ENCODE measurements at places on chromosomes 16 and 17.
A peak's percentile ranks its signal among the peaks of the same experiment; 100 is the strongest.

DNA sequence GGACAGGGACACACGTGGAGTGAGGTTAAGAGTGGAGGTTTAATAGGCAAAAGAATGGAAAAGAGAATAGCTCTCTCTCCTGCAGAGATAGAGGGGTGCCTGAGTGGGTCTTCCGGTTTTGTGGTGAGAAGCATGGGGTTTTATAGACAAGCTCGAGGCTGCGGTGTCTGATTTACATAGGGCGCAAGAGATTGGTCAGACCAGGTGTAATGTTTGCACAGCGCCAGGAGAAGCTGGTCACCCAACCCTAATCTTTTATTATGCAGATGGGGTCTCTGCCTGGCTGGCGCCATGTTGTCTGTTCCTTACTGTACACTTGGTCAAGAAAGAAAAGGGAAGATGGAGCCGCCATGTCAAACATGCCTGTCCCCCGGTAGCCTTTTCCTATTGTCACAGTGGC, 44.5 kb upstream of the MLYCD start:
- no peak for DNase-seq

- DNase-seq = no peak
These were observed 262.4 kb upstream of the PSMD7 start for GRCh38 chr16:74034200-74034599.

- DNase-seq = no peak
These were observed 16.9 kb upstream of the CYTH1 start for GRCh38 chr17:78798695-78799559.

GRCh38 chr17:76968707-76969597, 100.7 kb downstream of the MGAT5B start:
- peak; percentile 80 for DNase-seq

DNA sequence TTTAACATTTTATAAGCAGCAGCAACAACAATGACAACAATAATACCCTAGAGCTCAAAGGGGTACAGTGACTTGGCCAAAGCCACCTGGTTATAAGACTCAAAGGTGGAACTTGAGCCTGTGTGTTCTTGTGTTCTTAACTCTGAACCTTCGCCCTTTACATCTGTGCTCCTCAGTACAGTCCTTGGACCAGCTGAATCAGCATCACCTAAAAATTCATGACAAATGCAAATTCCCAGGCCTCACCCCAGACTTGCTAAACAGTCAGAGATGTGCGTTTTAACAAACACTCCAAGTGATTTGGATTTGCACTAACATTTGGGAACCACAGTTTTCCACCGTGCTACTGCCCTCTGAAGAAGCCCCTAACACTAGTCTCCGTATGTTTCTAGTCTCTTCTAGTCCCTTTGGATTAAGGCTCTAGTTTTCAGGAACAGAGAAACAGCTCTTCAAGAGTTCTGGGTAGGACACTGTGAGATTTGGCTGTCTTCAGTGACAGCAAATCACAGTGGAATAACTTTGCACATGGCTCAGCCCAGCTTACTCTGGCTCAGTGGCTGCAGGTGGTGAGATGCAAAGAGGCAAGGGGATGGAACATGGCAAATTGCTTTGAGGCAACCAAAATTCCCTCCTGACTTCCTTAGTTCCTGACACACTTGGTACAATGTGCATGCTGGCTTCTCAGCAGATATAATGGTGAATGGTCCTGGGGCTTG, 151.0 kb upstream of the CDH11 start:
- no peak for DNase-seq

DNA sequence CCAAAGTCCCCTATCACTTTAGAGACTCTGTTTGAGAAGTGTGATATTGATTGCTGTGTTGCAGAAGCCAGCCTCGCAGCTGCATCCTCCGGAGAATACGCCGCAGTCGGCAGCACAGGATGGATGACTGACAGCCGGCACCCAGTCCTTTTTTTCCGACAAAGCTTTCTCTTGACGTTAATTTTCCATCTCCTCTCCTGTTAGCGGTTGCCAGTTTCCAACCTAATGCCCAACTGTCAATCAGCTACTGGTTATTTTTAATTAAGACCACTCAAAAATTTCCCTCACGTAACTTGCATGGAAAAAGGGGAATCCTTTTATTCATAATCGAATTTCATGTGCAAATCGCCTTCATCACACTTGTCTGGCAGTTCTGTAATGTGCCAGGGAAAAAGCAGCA, 953.9 kb downstream of the CDH11 start:
- DNase-seq = no peak

- DNase-seq = no peak
These were observed 57.8 kb upstream of the CIBAR2 start for GRCh38 chr16:85170066-85170491.

GRCh38 chr17:4884489-4884888, 14.8 kb upstream of the C17orf107 start:
- DNase-seq = no peak

- DNase-seq = no peak
These were observed 8.2 kb downstream of the UBE2O start for GRCh38 chr17:76444518-76445311.

DNA sequence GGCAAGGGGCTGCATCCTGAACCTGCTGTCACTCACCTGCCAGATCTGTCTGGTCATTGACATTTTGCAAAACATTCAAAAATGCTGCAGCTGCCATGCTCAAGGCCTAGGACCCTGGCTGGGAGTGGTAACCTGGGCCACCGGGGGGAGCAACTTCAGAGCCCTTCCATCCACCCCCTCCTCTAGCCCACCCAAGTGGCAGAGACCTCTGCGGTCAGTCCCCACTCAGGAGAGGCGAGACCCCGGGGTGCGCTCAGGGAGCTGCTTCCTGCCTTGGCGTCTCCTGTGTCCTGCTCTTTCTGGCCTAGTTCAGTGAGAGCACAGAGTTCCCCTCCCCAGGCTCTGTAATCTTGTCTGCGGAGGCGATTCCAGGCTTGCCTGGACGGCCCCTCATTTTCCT, 108.8 kb downstream of the CCDC182 start:
- no peak for DNase-seq

DNA sequence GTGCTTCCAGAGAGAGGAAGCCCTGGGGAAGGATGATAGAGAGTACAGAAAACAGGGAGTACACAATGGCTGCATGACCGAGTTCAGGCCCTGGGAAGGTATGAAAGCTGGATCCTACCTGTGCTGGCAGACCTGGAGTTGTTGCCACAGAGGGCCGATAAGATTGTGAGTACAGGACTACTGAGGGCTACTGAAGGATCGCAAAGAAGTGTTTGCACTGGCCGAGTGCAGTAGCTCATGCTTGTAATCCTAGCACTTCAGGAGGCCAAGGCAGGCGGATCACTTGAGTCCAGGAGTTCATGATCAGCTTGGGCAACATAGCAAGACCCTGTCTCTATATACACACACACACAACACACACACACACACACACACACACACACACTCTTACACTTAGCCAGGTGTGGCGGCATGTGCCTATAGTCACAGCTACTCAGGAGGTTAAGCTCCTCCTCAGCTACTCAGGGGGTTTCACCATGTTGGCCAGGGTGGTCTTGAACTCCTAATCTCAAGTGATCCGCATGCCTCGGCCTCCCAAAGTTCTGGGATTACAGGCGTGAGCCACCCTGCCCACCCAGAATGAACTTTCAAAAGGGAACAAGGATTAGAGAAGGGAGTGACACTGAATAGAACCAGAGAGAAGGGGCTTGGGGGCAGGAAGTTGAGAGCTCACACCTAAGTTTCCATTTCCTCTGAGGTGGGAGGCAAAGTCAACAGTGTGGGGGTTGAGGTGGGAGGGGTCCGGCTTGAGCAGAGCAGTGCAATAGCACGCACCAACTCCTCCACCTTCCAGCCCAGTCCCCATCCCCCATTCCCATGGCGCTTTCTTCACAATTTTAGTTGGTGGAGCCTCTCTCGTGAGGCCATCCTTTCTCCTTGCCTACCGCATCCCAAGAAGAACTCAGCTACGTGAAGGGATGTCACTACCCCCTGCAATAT, 7.5 kb downstream of the SCIMP start:
- DNase-seq = no peak

DNA sequence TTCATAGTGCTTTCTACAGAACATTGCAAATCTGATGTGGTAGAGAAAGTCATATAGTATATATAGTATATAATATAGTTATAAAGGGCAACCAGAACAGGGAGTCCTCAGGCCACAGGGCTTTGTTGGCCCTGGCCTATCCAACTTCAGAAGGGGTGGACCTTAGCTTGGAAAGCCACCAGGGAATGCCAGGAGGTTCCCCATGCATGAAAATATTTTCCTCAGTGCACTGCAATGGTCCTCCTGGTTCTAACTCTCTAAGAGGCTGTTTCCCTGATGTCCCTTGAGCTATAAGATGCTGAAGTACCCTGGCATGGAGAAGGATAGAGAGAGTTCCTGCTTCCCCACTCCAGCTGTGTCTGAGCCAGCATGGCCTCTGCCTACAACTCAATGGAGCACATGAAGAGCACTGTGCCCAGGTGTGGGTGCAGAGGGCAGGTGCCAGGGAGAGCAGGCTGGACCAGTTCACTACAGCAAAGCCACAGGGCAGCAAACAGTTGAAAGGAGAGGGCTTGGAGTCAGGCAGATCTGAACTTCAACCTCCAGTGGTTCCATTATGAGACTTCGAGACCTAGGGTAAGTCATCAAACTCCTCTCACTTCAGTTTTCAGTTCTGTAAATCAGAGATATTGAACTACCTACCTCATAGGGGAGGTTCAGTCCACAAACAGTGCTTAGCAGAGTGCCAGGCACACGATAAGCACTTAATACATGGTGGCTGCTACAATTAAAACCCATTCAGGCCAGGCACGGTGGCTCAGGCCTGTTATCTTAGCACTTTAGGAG, 183.1 kb downstream of the SALL1 start:
- no peak for DNase-seq

DNA sequence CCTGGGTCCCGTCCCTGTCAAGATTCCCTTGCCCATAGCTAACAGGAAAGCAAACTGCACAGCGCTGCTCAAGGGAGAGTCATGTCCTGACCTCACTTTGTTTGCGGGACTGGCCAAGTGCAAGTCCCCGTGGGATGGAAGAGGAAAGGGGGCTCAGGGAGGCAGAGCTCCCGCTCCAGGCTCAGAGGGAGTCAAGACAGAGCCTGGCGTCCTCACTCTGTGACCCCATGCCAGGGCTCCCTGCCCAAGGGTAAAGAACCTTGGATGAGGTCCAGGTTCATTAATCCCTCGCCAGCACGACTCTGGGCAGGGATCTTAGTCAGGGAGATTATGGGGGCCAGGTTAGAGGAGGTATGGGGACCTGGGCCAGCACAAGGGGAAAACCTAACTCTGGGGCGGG, 51.5 kb upstream of the CBX4 start:
- DNase-seq = no peak

GRCh38 chr17:17055286-17056155, 13.3 kb downstream of the MPRIP start:
- no peak for DNase-seq

DNA sequence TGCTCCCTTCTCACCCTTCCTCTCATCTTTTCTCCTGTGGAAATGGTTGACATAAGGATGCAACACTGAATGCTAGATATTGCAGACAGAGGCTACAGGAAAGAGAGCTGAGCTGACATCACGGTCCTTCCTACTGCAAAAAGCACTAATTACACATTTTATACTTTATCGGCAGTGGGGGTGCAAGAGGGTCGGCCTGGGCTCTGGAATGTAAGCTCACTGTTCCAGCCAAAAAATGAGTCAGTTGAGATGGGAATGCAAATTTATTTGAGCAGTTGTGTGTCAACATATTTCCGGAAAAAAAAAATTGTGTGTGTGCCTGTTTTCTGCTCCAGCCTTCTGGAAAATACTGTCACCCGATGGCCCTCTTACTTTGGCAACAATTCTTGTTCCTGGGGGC, 14.1 kb upstream of the MRTFB start:
- no peak for DNase-seq

DNA sequence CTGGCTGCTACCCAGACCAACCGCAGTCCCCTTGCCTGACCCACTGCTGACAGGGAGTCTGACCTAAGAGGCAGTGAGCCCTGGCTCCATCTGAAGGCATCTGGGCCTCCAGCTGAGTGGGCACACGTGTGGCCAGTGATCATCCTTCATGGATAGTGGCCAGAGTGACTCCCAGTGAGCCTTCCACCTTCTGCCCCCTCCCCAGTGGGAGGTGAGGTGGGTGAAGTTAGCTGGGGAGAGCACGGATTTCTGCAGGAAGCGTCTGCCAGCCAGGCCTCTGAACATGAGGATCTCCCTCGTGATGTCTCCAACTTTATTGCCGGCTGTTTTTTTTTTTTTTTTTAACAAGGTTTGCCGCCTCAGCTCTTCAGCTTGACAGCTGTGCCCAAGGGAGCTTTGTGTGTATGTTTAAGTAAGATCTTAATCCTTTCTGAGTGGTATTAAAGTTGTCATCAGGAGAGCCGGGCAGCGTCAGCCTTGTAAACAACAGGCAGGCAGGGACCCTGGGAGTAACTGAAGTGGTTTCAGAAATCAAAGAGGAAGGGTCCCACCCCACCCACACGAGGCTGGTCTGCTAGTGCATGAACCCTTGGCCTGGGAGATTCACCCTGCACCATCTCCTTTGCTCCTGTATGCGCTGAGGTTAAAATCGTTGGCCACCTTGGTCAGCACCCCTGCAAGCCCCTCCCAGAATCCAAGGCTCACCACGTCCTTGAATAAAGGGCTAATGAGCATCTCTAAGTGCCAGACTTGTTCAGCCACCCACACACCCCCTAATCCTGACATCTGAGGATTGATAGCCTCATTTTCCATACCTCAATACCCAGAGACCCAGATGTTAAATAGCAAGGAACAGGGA, 33.3 kb downstream of the RHBDL3 start:
- peak; percentile 83 for DNase-seq

- DNase-seq = peak; percentile 80
These were observed 2.8 kb downstream of the RAB40C start for GRCh38 chr16:592518-593306.

DNA sequence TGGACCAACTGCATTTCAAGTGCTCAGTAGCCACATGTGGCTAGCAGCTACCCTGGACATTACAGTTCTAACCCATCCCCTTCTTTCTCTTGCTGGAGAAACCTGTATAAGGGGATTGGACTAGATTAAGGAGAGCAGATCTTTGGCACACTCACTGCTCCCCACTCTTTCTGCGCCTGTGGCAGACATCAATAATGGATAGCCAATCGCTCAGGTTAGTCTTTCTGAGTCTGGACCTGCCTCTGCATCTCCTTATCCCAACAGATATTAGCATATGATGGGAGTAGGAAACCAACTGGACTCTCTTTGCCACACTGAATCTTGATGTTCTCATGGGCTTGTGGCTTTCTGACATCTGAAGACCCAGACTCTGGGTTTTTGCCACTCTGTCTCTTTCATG, 81.7 kb downstream of the IRX5 start:
- no peak for DNase-seq

- no peak for DNase-seq
These were observed 24.8 kb downstream of the MYO18A start for GRCh38 chr17:29155227-29155965.

GRCh38 chr16:5228369-5228768, 130.8 kb upstream of the EEF2KMT start:
- DNase-seq = no peak

DNA sequence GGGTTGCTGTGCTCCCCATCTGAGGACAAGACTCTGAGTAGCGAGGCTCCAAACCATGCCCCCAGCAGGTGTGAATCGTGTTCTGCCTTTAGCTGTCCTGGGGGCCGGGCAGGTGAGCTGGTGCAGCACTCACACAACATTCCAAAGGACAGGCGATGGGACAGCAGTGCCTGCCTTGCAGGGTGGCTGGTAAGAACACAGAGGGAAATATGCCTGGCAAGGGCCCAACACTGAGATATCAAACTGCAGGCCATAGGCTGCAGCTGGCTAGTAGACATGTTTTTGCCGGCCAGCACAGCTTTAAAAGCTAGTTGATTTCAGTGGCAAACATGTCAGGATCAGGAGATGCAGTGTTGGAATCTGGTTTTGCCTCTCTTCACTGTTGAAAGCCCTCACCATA, 23.6 kb downstream of the CLEC16A start:
- DNase-seq = no peak
